ENCODE measurements at places on chromosomes 12 and 14.

DNA sequence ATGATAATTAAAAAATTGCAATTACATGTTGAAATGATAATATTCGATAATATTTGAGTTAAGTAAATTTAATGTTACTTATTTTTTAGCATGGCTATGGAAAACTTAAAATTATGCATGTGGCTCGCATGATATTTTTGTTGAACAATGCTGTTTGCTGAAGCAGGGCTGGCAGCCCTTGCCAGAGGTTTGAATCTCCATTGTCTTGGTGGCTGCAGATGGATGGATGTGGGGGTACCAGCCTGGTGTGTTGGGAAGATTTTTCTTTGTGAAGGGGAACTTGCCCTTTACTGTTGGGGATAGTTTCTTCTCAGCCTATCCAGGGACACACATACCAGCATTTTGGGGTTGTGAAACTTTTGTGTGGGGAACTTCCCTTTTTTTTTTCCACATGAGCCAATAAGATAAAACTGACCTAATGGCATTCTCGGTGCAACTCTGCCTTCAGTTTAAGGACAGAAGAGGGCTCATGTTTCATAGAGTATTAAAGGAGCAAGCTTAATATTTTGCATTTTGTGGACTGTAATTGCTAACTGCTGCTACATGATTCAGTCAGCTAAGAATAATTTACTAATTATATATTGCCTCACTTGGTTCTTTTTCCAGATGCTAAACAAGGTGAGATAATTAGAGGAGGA, 8.8 kb downstream of the RASSF3 start:
- peak; percentile 46 for DNase-seq

DNA sequence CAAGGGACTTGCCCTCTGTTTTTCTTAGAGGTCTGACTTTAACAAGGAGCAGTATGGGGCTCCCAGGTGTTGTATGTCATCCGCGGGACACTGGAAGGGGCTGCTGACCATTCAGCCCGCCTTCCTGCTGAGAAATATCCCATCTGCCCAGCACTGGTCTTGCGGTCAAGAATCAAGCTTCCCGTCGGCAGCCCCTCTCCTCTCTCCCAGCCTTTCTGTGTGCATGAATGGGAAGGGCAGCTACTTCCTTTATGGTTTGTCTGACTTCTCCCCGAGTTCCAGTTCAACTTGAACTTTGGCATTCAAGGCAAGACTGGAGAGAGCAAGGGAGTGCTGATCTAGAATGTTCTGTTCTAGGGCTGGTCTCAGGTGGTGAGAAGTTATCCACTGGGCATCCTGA, 51.5 kb downstream of the PSMA6 start:
- DNase-seq: no peak

DNA sequence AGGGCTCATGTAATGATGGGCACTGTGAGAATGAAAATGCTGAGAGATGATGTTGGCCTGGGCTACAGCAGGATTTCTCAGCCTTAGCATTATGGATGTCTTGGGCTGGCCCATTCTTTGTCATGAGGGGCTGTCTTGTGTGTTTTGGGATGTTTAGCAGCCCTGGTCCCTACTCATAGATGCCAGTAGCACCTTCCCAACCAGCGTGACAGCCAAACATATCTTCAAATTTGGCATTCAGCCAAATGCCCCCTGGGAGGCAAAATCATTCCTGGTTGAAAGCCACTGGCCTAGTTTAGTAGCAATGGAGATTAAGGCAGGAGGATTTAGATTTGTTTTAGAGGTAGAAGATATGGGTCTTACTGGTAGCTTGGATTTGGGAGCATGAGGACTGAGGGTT, 26.6 kb downstream of the UBE3B start:
- DNase-seq: no peak

GRCh38 chr12:97713270-97713669, 250.7 kb downstream of the RMST start:
- no peak for DNase-seq

DNA sequence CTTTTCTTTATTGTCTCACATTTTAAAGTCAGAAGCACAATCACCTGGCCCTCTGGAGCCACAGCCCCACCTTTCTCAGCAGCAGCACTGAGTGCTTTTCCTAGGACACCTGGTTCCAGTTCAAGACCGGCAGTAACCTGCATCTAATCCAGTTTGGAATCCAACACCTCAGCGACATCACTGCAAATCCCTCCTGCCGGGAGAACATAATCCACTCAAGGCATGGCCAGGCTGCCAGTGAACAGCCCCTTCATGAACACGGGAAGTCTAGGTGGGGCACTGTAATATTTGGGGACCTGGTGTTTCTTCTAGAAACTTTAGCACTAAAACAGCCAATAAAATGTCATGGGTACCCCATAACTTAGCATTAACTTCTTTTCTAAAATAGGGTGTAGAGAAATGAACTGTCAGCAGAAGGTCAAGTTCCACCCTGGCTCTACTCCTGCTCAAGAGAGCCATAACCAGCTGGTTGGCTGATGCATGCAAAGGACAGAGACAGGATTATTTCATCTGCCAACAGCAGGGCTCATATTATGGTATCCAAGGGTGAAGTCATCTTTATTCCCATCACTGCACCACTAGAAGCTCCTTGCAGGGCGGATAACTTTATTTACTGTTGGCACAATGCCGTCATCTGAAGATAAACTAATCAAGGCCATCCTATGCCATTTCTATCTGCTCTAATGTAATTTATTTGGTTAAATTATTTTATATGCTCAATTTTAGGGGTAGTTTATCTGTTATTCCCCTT, 76.7 kb downstream of the TTC7B start:
- no peak for DNase-seq

DNA sequence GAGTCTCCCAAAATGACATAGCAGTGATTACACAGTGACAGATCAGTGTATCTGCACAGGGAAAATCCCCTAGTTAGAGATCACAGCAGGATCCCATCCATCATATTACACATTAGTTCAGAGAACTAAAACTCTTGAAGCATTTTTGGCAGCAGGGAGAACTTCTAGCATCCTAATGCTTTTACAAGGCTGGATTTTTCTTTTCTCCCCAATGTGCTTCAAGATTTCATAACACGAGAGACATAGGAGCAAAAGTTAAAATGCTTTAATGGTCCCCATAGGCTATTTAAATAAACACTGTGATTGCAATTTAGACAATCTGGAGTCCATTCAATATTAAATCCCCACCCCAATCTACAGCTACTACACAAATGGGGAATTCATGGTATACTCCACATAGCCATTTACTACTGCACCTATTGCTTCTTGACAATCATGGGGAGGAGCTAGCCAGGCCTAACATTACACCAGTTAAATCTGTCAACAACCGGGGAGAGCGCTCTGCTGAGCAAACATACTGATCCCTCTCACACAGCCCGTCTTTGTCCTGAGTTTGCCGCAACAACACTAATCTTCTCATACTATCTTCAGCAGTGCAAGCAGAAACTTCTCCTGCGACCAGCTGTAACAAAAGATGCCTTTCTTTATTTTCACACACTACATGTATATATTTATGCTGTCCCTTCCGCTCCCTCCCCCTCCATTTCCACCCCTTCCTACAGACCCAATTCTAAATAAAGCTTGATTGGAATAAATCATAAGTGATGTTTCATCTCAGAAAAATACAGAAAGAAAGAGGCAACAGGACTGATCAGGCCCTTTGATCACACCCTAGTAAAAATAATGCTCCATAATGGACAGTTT, 120.3 kb upstream of the SOX5 start:
- no peak for DNase-seq

- peak; percentile 75 for DNase-seq
Observed at GRCh38 chr14:59282378-59282765, 93.9 kb downstream of the DAAM1 start.

DNA sequence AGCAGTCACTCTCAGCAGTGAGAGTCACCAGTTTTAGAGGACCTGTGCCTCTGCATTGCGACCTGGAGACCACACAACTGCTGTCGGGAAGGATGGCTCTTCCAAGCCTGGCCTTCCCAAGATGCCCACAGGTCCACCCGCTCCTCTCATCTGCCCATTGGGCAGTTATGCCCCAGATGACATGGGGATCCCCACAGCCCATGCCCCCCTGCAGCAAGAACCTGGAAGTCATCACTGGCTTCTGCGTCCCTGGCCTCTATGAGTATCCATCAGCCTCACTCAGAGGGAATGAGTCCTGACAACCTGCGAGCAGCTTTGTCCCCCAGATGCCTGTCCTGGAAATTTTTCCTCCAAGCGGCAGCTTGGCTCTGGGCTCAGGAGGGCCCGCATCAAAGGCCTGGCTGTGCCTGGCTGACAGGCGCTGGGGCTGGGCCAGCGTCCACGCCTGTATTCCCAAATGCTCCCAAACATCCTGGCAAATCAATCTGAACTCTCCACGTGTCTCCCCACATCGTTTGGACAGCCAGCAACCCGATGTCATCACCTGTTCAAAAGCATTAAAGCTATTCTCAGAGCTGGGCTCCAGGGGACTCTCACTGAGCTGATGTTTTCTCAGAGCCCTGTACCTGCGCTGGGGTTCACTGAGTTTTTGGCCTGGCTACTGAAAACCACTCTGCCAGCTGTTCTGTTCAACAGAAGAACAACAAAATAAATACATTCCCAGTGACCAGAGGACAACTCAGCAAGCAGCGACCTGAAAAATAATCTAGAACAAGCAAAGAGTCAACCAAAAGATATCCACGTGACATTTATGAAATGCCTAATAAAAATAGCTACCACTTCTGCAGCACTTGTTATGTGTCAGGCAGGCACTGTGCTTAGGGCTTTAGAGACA, 57.8 kb downstream of the CLMN start:
- no peak for DNase-seq

- DNase-seq: no peak
Observed at GRCh38 chr14:75044752-75045151, 6.5 kb downstream of the MLH3 start.

GRCh38 chr12:115912440-115912839, 365.1 kb downstream of the MED13L start:
- DNase-seq: no peak

DNA sequence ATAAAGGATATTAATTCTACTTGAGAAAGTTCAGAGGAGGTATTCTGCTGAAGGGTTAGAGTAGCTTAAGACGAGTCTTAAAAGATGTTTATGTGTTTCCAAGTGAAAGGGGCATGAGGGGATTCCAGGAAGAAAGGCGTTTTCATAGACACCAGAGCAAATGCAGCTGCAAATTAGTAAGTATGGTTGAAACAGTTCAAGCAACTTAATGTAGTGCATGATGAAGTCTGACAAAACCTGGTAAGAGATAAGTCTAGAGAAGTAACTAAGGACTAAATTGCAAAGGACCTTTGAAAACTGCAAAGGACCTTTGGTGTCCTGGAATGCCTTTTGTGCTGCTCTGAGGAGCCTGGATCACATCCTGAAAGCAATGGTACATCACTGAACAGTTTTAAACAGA, 11.5 kb downstream of the LUM start:
- DNase-seq: no peak

- DNase-seq: no peak
Observed at GRCh38 chr12:49560695-49561094, 7.2 kb downstream of the MCRS1 start.

All from EL (cell line).